ENCODE measurements at places on chromosomes 12 and 14.
A peak's percentile ranks its signal among the peaks of the same experiment; 100 is the strongest.

- no peak for DNase-seq
Measured at GRCh38 chr12:130014485-130014807, 110.6 kb upstream of the TMEM132D start.

- DNase-seq: no peak
Measured at GRCh38 chr12:45762185-45763110, 32.9 kb downstream of the ARID2 start.

DNA sequence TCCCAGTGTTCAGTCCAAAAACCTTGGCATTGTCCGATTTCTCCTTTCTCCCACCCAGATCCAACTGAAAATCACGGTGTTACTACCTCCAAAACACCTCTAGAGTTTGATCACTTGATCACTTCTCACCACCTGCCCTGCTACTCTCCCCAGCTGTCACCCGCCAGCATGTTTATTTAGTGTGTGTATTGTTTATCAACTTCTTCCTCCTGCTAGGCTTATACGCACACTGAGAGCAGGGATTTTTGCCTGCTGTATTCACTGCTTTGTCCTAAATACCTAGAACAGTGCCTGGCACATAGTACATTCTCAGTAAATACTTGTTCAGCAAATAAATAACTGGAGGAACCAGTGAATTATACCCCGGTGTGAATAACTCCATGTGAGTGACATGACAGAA lies 5.0 kb downstream of the BDKRB1 start:
- DNase-seq: no peak

DNA sequence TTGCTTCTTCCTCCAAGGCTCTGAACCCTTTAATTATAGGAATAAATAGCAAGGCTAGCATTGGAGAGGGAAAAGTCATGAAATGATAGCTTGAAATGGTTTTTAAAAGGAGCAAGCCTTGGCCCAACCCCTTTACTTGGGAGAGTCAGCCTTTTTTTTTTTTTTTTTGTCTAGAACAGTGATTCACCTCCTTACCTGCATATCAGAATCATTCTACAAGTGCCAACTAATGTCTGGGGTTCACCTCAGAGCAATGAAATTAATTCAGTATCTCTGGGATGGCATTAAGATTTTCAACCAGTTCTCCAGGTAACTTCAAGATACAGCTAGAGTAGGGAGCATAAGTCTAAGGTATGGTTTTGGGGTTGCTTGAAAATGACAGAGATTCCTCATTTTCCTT lies 41.3 kb upstream of the TMTC2 start:
- DNase-seq: no peak

DNA sequence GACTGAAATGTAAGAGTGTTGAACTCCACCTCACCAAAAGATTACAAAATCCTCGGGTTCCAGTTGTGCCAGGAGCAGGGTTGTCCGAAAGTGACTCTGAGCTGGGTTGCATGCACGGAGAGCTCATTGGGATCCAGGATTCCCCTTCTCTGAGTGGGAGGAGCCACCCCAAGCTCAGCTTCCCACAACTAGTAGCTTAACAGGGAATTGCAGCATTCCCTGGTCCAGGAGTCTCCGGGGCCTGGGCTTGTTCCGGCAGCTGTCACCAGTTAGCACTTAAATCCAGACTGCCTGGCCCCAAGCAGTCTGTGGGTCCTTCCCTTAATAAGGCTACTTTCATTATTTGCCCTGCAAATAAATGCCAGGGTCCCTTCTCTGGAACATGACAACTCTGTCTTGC lies 50.1 kb downstream of the CD9 start:
- DNase-seq: no peak

- DNase-seq: no peak
Measured at GRCh38 chr12:127588249-127588648, 678.7 kb upstream of the TMEM132C start.

- DNase-seq: no peak
Measured at GRCh38 chr14:45095143-45095542, 11.2 kb downstream of the PRPF39 start.

GRCh38 chr14:96064866-96065265 lies 25.7 kb downstream of the C14orf132 start:
- DNase-seq: no peak

GRCh38 chr12:113702836-113703235 lies 231.2 kb upstream of the LHX5 start:
- DNase-seq: no peak

GRCh38 chr12:132227118-132227517 lies 82.9 kb downstream of the NOC4L start:
- no peak for DNase-seq

DNA sequence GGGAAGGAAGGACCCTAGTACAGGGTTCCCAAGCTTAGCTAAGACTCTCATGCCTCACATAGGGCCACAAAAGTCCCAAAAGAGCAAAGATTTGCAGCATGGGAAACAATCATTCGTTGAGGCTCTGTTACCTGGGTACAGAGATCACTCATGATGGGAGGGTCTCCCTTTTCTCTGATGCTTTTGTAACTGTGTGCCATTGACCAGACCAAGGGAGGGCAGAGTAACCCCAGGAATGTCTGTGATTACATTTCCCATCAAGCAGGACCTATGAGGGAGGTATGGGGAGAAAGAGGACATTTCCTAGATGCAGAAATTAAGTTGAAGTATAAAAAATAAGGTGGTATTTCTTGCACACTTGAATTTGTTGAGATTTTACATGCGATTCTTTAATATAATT lies 16.4 kb upstream of the DLGAP5 start:
- DNase-seq: no peak

DNA sequence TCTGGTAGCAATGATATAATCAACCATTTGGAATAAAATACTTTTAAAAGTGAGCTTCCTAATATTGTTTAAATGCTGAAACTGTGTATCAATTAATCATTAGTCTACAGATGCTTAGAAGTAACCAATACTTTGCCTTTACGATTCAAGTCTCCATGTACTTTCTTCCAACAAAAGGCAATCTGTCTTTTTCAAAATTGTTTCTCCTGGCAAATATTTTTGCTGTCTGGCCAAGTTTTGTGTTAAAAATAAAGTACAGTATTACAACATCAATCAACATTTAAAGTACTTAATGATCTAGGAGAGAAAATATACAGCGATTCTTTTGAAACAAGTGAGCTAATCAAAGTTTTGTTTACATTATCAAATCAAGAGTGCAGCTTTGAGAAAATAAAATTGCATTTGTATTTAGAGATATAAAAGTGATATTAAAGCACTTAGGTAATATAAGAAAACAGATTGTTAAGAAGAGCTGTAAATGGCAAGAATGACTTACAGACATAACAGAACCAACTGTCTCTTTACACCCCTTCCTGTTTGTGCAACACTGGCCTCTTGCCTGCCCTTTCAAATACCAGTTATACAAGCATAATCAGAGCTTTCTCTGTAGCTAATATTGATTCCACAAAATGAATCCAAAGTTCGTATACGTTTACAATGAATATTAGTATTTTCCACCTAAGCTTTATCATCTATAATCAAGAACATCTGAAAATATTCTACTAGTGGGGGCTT lies 38.2 kb upstream of the FBLN5 start:
- no peak for DNase-seq

GRCh38 chr12:66647034-66647691 lies 31.7 kb downstream of the GRIP1 start:
- no peak for DNase-seq

GRCh38 chr12:21615431-21615830 lies 10.8 kb upstream of the GYS2 start:
- no peak for DNase-seq

DNA sequence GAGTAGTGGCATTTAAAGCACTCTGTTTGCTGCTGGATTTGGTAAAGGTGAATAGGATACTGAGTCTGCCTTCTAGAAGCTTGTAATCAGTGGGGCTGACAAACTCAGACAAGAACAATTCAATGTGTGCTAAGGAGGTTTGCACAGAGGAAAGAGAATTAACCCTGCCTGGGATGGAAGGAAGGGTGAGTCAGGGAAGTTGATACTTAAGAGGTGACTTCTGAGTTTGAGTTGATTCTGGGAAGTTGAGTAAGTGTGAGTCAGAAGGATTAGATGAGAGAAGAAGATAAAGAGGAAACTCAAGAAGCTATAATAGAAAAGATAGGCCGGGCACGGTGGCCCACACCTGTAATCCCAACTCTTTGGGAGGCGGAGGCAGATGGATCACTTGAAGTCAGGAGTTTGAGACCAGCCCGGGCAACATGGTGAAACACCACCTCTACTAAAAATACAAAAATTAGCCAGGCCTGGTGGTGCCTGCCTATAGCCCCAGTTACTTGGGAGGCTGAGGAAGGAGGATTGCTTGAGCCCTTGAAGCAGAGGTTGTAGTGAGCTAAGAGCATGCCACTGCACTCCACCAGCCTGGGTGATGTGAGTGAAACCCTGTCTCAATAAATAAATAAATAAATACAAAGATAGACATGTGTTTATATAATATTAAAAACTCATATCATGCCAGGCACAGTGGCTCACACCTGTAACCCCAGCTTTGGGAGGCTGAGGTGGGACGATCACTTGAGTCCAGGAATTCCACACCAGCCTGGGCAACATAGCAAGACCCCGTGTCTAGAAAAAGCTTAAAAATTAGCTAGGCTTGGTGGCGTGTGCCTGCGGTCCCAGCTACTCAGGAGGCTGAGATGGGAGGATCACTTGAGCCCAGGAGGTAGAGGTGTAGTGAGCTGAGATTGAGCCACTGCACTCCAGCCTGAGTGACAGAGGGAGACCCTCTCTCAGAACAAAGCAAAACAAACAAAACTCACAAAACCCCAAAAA lies 126.8 kb upstream of the CPM start:
- peak; percentile 8 for DNase-seq
